Progenitor cell of endocrine pancreas (in vitro differentiated cells): ENCODE measurements at places on chromosomes 5 and 9.

GRCh38 chr9:752201-752600 is 89.3 kb upstream of the DMRT1 start:
- no peak for DNase-seq

DNA sequence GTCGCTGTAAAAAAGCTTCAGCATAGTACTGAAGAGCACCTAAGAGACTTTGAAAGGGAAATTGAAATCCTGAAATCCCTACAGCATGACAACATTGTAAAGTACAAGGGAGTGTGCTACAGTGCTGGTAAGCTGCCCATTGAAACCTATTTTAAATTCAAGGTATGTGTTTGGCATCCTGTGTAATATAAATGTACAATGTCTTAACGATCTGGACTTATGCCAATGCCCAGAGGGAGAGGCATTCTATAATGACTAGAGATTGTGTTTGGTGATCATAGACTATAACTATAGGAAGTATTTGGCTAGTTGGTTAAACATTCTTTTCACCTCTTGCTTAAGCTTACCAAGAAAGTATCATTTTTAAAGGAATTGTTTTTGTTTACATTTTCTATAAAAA is 95.7 kb downstream of the INSL6 start:
- no peak for DNase-seq

DNA sequence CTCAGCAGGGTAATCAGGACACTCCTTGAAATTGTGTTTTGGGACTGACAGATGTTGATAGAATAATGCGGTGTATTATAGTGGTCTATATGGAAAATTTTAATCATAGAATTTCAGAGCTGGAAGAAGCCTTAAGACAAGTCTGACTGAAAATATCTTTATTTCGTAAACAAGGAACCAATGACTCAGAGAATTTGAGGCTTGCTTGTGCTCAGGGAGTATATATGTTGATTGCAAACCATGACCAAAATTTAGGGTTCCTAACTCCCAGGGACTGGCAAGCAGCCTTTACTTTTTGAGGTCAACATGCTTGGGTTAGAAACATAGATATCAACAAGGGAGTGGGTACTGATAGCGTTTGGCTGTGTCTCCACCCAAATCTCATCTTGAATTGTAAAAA is 287.2 kb downstream of the CD180 start:
- no peak for DNase-seq

GRCh38 chr5:120539471-120539870 is 75.4 kb downstream of the PRR16 start:
- DNase-seq = no peak

DNA sequence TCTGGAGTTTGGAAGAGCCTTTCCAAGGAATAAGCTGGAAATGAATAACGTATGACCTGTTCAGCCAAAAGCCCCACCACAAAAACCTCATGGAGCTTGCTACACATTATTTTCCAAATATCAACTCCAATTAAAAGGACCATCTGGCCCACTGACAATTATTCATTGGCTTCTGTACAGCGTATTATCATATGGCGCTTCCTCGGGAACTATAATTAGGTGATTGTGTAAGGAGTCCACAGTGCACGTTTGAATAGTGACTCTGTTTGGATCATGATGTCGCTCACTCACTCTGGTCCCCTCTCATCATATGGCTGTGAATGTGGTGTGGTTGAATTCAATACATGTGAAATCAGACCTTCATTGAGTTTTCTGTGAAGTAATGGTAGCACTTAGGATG is 52.1 kb downstream of the GDNF start:
- no peak for DNase-seq

DNA sequence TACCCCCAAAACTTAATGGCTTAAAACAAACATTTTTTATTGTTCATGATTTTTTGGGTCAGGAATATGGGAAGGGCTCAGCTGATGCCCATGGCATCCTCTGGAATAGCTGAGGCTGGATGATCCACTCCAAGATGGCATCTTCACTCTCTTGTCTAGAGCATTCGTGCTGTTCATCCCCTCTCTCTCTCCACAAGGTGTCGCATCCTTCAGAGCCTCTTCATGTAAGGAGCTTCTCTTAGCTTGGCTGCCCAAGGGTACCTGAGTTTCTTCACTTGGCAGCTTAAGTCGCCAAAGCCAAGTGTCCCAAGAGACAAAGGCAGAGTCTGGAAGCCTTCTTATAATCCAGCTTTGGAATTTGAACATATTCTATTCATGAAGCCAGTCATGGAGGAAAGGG is 294.7 kb downstream of the CHSY3 start:
- DNase-seq = no peak

- no peak for DNase-seq
Observed at GRCh38 chr5:10474521-10475075, 32.9 kb downstream of the ROPN1L start.

- DNase-seq = no peak
Observed at GRCh38 chr5:114305402-114306207, 56.3 kb upstream of the KCNN2 start.

- no peak for DNase-seq
Observed at GRCh38 chr5:55921617-55922016, 70.5 kb downstream of the IL31RA start.

GRCh38 chr9:129023908-129024233 is 4.3 kb downstream of the SH3GLB2 start:
- DNase-seq = no peak
